ENCODE measurements at places on chromosomes 3 and 15.

GRCh38 chr3:3476669-3477068, 297.2 kb upstream of the CRBN start:
- DNase-seq, result no peak

GRCh38 chr3:196778755-196779154, 39.1 kb downstream of the PAK2 start:
- DNase-seq, result no peak

GRCh38 chr3:182104881-182105280, 393.2 kb downstream of the SOX2 start:
- DNase-seq, result no peak

- no peak for DNase-seq
Observed at GRCh38 chr3:172911142-172911541, 160.6 kb downstream of the ECT2 start.

DNA sequence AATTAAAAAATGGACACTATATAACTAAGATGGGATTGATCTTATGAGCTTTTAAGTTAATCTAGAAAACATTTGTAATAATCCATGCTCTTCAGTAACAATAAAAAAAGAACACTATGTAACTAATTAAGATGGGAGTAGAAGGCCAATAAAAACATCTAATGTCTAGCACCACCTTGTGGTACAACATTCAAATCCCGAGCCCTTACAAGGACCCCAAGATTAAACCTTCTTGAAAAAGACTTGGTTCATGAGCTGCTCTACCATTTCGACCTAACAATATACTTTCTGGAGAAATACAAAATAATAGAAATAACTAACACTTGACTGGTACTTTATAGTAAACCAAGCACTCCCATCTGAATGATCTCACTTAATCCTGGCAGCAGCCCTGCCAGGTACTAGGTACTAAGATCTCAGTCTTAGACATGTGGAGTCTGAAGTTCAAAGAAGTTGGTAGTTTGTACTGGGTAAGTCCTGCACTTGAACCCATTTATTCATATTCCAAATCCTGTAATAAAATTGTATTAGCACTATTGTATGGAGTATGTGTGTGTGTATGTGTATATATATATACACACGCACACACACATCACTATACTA, 21.8 kb downstream of the METTL6 start:
- DNase-seq, result peak; percentile 43

DNA sequence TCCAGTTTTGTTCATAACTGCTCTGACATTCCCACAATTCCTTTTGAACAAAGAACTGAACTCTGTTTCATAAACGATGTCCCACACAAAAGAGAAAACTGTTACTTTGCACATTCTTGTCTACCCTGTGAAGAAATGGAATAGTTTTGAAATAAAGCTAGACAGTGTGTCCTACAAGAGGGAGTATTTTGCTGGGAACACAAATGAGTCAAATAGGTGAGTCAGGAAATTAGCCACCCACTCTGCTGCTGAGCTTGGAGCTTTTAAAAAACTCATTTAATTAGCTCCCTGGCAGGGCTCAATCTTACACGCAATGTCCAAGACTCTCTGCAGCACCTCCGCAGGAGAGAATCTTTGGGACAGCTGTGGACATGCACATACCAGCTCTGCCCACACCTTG, 193.4 kb downstream of the SLC9A9 start:
- no peak for DNase-seq

DNA sequence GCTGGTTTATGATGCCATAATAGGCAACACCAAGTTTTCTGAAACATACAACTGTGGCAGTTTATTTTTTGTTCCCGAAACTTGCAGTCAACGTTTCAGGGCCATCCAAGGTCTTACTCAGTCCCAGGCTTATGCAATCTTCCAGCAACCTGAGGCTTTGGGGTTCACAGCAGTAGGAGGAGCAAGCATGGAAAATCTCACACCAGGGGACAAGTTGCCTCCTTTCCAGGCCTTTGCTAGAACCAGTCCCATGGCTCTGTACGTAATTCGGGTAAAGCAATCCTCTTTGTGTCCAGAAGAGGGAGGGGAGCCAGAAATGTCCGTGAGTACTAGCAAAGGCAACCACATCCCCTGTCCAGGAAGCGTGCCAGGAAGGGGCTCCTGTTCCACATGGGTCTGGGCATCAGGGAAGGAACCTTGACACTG, 4.7 kb upstream of the FAM240A start:
- DNase-seq, result no peak

DNA sequence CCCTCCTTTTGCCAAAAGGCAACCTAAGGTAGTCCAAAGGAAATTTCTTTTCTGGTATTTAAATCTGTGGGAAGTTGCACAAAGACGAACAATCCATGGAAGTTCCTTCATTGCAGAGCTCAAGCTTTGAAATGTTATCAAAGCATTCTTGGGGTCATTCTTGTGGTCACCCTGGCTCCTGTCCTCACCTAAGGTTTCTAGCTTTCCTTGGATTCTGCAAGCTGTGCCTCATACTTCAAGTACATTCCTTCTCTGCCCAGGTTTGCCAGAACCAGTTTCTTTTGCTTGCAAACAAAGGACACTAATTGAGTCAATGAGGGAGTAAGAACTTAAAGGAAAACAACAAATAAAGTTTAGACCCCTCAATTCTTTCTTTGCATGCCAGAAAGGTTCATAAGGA, 329.8 kb upstream of the PDZRN3 start:
- no peak for DNase-seq

GRCh38 chr3:129226374-129226773, 23.0 kb upstream of the COPG1 start:
- DNase-seq, result peak; percentile 84

GRCh38 chr3:134309987-134310700, 59.5 kb upstream of the RYK start:
- no peak for DNase-seq
